KBM-7 (cell line): ENCODE measurements at places on chromosomes 5 and 9.

DNA sequence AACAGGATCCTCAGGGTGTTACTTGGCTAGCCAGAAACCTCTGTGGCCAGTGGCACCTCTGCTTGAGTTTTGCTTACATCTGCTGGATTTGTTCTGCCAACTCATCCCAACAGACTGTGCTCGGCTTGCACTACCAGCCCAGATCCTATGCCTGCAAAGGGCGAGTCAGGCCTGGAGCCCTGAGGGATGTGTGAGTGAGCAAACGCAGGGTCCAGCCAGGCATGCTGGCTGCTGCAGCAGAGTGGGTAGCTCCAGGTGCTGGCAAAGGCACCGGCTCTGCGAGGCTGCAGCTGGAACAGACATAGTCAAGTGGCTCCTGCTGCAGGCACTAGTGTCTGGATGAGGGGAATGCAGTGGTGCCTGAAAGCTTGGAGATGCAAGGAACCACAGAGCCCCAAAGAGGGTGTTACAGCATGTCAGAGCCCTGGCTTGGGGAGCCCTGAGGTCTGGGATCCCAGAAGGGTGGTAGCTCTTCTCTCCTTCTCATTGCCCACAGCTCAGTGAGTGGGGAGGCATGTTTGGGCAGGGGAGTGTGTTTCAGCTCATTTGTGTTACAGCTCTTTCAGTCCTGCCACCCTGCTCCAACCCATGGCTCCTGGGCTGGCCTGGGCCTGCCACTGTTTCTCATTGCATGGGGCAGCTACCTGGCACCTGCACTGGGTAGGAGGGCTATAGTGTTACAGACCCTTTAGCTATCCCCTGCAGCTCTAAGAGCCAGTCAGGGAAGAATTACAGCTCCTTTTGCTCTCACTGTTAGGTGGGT is 332.6 kb downstream of the TAF11L14 start:
- DNase-seq: no peak

DNA sequence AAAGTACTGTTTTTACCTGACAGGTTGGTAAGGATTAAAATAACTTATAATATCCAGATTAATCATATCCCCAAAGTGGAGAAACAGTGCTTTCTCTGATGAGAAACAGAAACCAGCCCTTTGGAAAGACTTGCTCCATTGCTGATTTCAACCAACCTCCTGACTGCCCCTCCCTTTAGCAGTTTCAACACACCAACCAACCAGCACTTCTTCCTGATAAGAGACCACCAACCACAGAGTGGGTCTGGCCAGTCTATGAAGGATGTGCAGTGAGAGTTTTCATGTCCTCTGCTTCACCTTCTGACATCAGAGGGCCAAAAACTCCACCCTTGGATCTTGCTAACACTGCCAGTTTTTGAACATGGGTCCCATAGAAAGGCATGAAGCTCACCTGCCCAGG is 28.1 kb downstream of the RIGI start:
- no peak for DNase-seq

DNA sequence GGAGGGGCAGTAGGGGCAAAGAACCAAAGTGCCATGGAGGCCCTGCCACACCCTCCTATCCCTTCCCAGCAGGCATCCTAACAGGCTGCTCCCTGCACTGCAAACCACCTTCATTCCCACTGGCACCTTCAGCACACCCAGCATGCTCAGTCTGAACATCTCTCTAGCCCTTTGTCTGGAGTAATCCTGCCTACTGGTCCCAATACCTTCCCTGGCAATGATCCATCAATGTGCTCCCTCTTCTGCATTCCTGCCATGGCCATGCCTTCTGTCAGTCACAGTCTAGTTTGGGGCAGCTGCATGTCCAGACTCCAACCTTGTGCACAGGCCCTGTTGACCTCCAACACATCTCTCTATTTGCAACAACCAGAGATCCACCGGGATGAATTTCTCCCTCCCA is 4.9 kb downstream of the MACROH2A1 start:
- DNase-seq: no peak

DNA sequence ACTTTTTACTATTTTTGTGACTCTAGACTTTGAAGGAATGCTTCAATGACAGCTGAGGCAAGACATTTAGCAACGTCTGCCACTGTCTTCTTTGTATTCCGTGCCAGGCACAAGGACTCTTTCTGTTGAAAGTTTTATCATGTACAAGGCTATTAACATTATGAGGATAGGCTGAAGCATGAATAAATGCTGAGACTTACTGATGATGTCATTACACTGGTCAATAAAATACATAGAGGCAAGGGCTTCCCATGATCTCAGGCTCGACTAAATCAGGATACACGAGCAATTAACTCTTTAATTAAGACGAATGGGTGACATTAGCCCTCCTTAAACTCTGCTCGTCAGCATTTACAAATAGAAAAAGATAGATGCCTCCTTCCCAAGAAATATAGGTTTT is 1393.3 kb upstream of the WWC1 start:
- DNase-seq: no peak

GRCh38 chr5:94577466-94578245 is 40.7 kb downstream of the KIAA0825 start:
- DNase-seq: peak; percentile 12

DNA sequence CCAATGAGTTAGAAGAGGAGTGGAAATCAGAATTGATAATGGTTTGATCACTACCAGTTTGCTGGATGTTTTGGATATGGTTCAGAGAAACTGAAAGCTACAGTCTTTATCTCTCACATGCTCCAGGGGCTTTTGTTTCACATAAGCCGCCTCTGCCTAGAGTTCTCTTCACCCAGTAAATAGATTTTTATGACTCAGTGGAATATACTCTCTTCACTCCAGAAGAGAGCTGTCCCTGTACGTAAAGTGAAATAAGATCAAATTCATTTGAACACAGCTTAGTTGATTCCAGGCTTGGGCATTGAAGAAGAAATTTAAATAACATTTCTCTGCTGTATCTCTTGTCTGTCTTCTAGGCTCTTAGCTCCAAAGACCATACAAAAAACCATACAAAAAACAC is 184.9 kb downstream of the TRPM3 start:
- no peak for DNase-seq

- DNase-seq: no peak
These were observed 129.5 kb upstream of the FSTL4 start for GRCh38 chr5:133741818-133742355.

DNA sequence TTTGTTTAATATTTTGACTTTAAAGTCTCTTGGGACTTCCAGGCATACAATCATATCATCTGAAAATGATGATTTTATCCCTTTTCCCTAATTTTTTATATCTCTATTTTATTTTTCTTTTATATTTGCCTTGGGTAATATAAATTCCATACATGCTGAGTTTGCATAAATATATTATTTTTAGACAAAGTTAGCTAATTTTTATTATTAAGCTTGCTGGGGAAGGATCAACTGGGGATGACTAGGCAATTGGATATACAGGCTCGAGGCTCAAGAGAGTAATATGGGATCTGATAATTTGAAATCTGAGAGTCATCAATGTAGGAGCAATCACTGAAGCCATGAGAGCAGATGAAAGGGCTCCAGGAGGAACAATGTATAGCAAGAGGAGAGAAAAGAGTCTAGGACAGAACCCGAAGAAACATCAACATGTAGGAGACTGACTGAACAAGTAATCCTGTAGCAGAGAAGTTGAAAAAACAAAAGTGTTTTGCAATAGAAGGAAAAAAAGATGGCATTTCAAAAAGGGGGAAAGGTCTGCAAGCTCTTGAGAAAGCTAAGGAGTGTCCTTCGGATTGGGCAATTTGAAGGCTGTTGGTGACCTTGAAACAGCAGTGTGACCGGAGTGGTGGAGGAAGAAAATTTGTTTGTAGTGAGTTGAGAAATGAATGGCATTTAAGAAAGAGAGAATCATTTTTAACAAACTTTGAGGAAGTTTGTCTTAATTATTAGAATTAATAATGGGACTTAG is 17.0 kb upstream of the RHOBTB3 start:
- no peak for DNase-seq

- no peak for DNase-seq
These were observed 78.0 kb upstream of the AGXT2 start for GRCh38 chr5:35125746-35126145.

DNA sequence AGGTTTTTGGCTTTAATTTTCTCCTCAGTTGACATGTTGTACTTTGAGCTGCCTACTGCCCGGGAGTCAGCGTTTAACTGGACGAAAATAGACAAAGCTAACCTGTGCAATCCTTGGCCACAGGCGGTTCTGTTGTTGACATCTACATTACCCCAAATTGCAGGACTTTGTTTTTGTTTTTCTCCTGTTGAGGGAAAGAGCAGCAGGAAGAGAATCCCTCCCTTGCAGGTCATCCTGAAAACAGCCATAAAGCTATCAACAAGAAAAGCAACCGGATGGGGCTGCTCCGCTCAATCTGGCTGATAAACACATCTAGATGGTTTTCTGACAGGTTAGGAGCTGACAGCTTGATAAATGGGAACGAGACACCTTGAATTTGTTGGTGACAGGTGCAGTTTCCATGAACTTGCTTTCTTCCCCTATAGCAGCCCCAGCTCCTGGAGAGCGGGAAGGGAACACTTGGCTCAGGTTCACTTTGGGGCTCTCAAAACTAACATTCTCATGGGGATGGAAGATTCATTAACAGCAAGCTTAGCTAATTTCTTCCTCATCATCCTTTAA is 331.5 kb downstream of the SLIT3 start:
- DNase-seq: no peak

DNA sequence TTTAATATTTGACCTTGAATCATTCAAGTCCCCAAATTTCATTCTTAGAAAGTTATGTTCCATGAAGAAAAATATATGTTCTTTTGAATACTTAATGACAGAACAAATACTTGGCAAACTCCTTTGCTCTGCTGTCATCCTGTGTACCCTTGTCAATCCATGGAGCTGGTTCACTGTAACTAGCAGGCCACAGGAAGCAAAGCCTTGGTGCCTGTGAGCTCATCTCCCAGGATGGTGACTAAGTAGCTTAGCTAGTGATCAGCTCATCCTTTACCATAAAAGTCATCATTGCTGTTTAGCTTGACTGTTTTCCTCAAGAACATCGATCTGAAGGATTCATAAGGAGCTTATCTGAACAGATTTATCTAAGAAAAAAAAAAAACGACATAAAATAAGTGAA is 65.4 kb downstream of the WDR41 start:
- no peak for DNase-seq

DNA sequence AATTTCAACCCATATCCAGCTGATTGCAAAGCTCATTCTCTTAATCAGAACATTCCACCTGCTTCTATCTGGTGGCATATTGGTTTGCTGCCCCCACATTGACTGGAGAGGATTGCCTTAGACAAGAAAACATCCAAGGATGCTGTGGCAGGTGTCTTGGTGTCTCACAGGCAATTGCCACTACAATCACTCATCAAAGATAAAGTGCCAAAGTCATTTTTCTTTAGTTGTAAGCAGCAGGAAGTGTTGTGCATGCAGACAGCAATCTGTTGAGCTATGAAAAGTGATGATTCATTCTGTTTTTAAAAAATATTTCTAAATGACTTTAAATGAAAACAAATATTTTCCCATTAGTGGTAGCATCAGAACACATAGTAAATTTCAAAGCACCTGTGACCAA is 53.9 kb downstream of the CDH6 start:
- no peak for DNase-seq

GRCh38 chr9:88710449-88710848 is 175.5 kb downstream of the NXNL2 start:
- DNase-seq: no peak

DNA sequence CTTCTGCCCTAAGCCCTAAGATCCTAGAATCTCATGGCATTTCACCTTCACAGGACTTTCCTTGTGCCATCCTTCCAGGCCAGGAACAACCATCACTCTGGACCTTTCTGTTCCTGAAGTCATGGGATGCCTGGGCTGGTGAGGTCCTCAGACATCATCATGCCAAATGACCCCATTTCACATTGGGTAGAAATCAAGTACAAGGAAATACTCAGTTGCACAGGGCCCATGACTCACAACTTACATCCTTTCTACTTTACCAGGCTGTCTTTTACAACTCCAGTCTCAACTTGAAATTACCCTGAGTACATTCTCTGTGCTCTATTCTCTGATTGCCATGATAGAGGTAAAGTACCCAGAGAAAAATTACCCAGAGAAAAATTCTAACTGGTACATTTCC is 167.1 kb downstream of the PIK3R1 start:
- DNase-seq: no peak

- DNase-seq: no peak
These were observed 190.2 kb downstream of the TRPM6 start for GRCh38 chr9:74697535-74697934.

DNA sequence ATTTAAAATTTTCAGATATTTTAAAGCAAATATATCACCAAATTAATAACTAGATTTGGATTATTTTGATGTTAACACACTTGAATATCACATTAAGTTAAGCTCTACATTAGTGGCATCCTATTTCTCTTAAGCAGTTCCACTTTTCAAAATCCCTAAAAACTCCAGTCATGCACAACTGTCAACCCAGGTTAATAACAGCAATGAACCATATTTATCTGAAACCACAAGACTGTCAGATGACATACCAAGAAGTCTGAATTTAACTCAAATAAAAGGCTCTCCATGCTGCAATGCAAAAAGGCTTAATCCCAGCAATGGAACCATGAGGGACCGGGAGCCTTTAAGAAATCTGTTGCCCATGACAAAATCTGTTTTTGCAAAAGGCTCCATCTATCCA is 27.5 kb downstream of the FNIP1 start:
- DNase-seq: peak; percentile 39

- DNase-seq: no peak
These were observed 2.8 kb upstream of the ADRA1B start for GRCh38 chr5:159913501-159913900.

- no peak for DNase-seq
These were observed 61.6 kb upstream of the NEURL1B start for GRCh38 chr5:172579403-172579990.

DNA sequence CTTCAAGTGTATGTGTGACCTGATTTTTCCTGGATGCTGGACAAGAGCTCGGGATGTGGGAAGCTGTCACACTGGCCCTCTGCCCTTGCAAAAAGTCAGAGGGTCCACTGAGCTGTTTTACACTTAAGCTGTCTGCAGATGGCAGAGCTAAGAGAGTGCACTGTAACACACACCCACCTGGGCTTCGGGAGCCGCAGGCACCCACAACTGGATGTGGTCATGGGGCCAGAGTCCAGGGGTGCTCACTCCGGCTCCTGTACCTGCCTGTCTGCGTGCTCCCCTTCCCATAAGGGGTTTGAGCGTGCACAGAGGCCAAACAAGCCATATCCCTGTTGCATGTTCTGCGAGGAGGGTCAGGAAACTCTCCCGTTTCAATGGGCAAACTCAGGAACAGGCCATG is 82.5 kb downstream of the LRRC70 start:
- no peak for DNase-seq

DNA sequence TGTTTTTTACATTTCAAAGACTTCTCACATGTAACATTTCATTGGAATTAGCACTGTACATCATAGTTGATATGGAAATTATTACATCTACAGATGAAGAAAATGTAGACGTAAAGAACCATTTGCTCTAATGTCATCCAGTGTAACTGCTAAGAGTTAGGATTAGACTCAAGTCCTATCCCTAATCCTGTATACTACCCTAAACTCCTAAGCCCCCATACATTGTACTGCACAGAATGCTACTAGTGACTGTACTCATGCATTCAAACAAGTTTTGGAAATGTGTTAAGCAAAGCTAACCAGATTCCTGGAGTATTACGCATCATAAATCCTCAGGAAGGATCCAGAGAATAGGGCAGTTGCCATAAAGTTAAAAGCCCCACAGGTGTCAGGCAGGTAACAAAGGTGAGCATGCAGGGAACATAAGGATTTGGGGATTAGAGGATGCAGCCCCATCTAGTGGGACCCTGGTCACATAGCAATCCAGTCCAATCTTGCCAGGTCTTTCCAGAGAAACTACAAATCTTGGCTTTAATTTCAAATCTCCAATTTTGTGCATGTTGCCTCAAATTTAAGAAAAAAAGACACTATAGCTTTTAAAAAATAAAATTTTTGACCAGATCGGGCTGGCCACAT is 32.0 kb downstream of the HAVCR1 start:
- peak; percentile 5 for DNase-seq
